ENCODE measurements at places on chromosomes 7 and 10. TPM values are rescaled to one million over a fixed set of nuclear protein-coding genes. Genes with fewer than 3 reads are reported as not detected.

DNA sequence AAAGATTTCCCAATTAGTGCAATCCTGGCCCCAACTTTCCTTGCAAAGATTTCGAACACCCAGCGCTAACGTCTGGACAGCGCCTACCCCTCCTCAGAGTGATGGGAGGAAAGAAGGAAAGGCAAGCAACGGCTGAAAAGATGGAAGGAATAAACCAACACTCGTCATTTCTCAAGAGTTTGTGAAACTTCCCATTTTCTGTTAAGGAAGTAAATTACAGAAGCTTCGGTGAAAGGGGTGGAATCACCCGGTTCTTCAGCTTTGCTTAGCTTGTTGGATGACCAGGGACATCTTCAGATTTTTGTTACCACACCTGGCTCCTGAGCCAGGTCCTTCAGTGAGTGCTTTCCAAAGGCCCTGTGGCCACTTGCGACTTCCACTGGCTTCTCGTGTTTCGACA is 313.1 kb downstream of the SKIDA1 start:
- DNase-seq, result no peak

GRCh38 chr10:10824591-10825148 is 193.0 kb upstream of the CELF2 start:
- no peak for DNase-seq

GRCh38 chr10:97333601-97334369 is 744 bp downstream of the FRAT2 start:
- DNase-seq, result peak; percentile 43

DNA sequence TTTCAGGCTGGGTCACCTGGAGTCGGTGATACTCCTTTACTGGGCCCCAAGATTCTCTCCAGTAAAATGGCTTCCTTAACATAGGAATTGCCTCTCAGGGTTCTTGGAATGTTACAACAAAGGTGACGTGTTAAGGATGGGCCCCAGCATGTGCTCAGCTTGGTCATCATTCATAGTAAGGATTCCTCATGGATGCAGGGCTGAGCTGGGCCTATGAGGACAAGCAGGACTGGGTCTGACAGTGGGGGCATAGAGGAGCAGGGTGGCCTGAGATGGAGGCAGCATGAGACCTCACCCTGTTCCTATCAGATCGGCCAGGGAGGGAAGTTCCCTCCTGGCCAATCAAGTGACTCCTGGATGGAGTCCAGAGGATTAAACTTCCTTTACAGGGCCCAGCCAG is 12.8 kb upstream of the MBL2 start:
- no peak for DNase-seq

DNA sequence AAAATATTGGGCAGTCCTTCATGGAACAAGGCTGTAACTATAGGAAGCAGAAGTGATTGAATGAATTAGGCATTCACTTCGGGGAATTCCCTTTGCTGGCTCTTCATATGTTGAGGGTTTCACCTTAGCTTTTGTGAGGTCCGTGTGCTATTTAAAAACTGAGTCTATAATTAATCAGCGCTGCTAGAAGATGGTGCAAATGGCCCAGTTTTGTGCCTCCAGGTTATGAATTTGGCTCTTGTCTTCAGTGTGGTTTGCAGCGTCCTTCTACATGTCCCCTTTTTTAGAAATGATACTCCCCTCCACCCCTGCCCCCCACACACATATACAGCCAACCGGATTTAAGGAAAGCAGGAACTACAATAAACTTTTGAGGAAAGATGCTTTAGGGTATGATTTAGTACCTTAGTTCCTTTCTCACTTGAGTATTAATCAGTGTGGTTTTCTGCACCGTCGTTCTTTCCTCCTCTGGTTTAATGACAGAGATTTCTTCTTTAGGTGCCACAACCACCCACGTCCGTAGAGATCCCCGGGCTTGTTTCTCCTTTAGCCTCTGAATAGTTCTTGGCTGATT is 110.6 kb upstream of the SAMD8 start:
- peak; percentile 9 for DNase-seq

GRCh38 chr7:151679881-151680612 is 160.4 kb upstream of the RHEB start:
- no peak for DNase-seq

DNA sequence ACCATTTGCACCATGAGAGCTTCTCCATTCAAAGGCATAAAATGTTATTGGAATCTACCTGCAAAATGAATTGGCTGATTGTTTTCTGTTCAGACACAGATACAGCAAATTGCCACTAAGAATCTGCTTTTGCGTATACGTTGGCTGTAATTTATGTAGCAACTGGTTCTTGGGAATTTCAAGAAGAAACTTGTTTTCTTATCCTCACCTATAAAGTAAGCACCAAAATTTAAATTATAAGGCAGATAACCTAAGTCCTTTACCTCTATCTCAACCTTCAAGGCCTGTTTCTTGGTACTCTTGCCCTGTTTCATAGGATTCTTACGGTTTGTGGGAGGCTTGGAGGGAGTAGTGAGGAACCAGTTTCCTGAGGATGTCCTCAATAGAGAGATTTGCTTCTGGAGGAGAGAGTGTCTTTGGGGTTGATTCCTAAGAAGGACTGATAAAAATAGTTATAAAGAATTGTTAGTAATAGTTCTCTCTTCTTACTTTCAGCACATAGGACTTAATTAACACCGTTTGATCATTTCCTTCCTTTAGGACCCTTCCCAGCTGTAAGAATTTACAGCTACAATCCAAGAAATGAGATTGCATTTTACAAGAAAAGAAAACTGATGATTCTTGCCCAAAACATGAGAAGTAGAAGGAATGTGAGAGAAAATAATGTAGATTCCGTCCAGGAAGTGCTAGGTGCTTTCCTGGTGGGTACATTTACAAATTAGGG is 2.0 kb downstream of the STAMBPL1 start:
- no peak for DNase-seq

The CALHM2 gene
- total RNA-seq, result not detected

DNA sequence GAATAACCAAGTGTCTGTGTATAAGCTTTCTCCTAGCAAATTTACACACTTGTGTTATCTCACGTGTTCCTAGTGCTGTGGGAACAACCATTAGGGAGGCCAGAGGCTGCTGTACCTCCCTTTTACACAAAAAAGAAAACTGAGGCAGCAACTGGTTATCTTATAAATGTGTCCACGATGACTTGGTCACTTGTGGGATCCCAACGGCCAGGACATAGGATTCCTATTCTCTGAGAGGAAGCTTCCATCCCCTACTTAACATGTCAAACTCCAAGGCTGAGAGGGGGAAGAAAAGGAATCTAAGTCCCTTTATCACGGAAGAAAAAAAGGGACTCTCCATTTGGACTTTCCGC is 484 bp downstream of the ZNF438 start:
- DNase-seq, result no peak

The BICC1 gene
- not detected for total RNA-seq

GRCh38 chr7:17046666-17047065 is 164.9 kb upstream of the AGR3 start:
- no peak for DNase-seq

The RELN gene
- total RNA-seq, result not detected

The CLRN3 gene
- not detected for total RNA-seq

The VPS41 gene
- 46.1 TPM for total RNA-seq

The LLCFC1 gene
- not detected for total RNA-seq

DNA sequence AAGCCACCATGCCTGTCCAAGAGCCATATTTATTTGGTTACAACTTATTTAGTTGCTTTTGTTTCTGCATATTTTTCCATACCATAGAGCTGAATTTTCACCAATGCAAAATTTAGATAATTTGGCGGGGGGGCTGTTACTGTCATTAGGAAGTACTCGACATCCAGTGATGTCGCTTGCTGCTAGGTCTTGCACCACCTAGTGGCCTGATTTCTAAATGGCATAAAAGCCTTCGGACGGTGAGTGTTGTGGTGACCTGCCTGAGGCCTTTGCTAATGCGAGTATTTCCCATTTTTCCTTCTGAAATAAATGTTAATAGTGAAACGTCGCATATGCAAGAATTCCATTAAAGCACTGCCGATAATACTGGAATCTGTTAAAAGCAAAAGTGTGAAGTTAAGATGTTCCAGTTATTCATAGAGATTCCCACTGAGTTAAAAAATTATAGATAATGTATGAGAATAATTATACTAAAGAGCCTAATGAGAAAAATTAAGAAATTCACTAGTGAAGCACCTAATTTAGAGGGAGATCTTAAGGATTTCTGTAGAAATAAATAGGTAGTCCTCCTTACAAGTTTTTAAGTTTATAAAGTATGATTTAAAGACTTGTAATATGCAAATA is 86.1 kb upstream of the DNAJB6 start:
- peak; percentile 72 for DNase-seq

The AKR1C8 gene
- not detected for total RNA-seq

The INHBA gene
- total RNA-seq, result not detected

DNA sequence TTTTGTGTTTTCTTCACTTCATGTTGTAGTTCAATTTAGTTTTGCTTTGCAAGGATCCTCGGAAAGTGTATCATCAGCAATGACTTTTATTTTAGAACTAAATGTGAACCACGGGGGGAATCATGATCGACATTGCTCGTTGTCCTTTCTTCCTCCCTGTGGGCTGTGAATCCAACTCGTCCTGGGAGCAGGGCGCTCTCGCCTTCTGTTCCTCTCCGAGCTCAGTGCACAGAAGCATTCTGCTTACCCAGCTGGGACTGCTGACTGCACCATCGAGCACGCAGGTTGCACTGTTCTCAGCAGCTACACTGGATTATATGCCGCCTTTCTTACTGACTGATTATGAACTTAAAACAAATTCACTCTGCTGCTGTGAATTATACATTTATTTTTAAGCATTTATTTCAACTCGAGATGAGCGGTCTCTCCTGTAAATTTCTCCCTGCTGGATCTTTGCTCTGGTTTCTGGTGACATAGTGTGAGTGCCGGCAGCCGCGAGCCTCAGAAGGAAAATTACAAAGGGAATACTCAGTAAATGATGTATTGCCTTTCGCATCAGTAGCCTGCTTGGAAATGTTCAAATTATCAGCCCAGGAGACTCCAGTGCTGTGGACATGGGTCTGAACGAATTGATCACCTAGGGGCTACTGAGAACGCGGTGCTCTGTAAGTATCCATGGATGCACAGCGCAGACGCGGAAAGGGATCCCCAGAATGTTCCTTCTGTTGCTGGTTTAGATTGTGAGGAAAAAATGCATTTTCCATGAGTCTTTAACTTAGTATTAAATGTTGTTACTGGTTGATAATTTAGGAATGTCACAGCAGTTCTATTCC is 92.6 kb downstream of the PTPRE start:
- DNase-seq, result no peak

Measured in OCI-LY7 (cell line).